ENCODE measurements at places on chromosomes 11 and 22.

GRCh38 chr11:69308936-69309615 is 15.1 kb downstream of the MYEOV start:
- no peak for DNase-seq

DNA sequence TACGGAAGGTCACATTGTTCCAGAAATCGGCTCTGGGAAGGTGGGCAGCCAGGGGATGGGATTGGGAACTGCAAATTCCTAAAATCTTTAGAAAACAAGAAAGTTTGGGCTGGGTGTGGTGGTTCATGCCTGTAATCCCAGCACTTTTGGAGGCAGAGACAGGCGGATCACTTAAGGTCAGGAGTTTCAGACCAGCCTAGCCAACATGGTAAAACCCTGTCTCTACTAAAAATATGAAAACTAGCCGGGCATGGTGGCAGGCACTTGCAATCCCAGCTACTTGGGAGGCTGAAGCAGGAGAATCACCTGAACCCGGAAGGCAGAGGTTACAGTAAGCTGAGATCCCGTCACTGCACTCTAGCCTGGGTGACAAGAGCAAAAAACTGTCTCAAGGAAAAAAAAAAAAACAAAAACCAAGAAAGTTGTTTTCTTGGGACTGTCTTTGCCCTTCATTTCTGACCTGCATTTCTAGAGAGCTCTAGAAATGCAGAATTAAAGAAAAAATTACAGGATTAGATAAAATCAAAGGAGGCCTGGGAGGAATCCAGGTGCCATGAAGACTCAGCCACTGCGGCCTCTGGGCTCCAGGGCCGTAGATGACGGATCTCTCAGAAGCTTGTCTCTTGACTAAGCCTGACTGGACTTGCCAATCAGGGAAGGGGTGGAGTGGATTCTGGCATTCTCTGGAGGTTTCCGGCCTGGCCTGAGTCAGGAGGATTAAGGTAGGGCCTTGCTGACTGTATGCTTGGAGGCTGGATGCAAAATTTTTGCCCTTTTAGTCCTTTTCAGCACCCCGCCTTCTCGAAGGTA is 5.3 kb upstream of the MALAT1 start:
- DNase-seq, result no peak

- DNase-seq, result no peak
These were observed 192.5 kb upstream of the MTMR2 start for GRCh38 chr11:96116376-96116775.

GRCh38 chr22:25395468-25395867 is 169.0 kb upstream of the GRK3 start:
- DNase-seq, result no peak
